ENCODE measurements at places on chromosomes 13 and 19.

DNA sequence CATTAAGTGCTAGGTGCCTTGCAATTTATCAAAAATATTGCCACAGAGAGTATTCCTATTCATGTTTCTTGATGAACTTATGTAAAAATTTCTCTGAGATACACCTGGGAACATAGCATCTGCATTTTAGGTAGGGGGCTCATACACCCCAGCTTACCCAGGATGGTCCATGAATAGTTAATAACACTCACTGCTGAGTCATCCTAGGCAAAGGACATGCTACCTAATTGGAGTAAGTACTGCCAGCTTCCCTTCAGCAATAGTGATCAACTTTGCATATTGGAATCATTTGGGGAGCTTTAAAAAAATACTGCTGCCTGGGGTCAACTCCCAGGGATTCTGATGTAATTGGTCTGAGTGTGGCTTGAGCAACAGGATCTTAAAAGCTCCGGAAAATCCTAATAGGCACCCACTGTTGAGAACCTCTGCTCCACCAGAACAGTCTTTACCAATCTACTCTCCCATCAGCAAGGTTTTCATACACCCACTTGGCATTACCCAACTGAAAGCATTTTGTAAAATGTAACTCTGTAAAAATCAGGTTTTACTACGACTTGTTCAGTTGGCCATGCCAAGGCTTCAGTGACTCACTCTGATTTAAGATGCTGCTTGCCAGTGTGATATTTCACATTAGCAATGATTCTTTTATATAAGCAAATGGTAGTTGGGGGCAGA is 67.2 kb upstream of the FNDC3A start:
- no peak for DNase-seq

GRCh38 chr13:76808927-76809326 is 77.3 kb downstream of the KCTD12 start:
- DNase-seq = no peak

DNA sequence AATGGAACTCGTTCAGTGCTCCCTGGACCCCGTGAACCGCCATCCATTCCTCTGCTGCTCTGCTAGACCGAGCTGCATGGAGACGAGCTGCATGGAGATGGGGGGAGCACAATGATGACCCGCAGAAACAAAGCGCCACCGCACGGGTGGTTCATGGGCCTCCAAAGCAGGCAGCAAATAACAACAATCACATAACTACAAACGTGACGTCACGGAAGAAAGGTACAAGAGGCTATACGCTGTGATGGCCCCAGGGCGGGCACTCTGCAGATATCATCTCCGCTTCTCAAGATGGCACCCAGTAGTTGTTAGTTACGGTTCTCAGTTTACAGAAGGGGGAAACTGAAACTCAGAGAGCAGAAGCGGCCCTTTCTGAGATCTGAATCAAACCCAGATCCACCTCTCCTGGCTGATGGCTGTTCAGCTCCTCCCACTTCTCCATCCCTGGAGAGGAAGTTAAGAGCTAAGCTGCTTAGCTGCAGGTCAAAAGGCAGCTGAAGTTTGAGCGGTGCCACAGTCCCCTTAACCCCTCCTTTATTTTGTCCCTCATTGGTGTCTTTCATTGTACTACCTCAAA is 1.7 kb downstream of the ATP13A1 start:
- DNase-seq = no peak

DNA sequence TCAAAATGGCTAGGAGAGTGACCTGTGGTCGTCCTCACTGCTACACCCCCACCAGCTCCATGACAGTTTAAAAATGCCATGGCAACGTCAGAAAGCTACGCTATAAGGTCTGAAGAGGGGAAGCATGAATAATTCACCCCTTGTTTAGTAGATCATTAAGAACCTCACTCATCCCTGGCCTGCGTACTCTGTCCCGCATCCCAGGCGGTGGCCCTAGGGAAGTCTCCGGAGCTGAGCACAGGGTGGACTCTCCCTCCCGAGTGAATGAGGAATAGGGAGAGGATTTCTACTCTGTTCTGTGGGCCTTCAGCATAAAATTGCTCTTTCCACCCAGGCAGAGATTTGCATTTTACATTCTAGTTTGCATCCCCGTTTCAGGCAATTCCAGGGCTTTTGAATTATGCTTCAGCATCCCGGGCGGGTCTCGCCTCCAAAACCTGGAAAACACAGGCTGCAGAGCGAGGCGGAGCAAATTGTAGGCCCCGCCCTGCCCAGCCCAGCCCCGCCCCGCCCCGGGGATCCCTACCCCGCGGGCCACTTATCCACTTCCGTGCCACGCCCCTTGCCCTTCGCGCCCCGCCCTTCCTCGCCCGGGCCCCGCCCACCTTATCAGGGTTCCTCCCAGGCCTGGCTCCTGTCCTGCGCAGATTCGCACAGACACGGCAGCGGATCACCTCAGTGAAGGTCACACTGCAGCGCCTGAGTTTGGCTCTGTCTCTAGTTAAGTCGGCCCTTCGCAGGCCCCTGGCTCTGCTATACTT is 7.5 kb upstream of the ZNF525 start:
- no peak for DNase-seq

DNA sequence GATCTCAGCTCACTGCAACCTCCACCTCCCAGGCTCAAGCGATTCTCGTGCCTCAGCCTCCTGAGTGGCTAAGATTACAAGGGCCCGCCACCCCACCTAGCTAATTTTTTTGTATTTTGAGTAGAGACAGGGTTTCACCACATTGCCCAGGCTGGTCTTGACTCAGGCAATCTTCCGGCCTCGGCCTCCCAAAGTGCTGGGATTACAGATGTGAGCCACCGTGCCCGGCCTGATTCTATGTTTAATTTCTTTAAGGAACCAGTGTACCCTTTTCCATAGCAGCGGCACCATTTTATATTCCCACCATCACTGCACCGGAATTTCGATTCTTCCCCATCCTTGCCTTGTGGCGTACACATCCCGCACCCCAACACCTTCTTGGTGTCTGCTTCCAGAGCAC is 17.7 kb upstream of the INSR start:
- no peak for DNase-seq

DNA sequence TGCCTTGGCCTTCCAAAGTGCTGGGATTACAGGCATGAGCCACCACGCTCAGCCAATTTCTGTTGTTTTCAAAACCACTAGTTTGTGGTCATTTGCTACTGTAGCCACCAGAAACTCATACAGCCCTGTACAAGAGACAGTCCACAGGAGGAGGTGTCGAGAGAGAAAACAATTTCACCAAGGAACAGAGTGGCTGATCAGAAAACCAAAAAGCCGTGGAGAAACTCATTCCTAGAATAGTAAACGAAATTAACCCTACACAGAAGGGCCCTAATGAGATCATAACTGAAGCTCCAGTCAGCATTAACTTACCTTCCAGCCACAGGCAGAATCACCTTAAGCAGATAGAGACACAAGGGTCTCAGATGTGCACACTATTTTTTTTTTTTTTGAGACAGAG is 3.8 kb upstream of the CCDC124 start:
- no peak for DNase-seq

- no peak for DNase-seq
Measured at GRCh38 chr13:20170921-20171320, 10.1 kb upstream of the GJA3 start.

DNA sequence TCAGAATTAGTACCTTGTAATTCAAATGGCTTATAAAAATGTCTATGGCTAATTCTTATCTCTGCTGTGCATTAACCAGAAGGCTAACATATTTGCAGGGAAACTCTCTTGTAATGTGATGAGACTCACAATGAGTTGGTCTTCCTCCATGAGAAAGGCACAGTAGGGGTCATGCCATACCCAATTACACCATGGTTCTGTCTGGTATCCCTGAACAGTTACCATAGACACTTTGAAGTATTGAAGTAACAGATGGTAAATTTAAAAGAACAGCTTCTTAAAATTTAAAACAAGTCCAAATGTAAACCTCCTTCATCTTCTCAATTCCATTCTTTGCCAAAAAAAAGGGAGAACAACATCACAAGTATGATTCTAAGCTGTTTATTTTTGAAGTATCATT is 22.6 kb upstream of the SLAIN1 start:
- no peak for DNase-seq

DNA sequence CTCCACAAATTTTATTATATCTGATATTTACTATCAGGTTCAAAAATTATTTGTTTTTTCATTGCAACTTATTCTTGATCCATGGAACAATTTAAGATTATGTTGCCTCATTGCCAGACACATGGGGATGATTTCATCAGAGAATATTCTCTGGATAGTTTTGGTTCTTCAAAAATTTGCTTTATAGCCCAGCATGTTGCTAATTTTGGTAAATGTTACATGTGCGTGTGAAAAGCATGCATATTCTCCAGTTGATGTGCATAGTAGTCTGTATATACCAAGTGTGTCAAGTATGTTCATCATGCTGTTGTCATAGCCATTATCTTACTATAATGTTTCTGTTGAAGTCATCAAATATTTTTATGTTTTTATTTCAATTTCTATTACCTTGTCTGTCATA is 122.3 kb downstream of the RFC3 start:
- no peak for DNase-seq

DNA sequence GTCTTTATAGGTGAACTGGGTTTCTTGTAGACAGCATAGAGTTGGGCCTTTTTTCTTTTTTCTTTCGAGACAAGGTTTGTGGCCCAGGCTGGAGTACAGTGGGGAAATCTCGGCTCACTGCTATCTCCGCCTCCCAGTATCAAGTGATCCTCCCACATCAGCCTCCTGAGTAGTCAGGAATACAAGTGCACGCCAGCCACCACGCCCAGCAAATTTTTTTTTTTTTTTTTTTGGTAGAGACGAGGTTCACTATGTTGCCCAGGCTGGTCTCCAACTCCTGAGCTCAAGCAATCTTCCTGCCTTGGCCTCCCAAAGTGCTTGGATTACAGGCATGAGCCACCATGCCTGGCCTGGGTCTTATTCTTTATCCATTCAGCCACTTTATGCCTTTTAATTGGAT is 5.1 kb upstream of the CALM3 start:
- no peak for DNase-seq

- no peak for DNase-seq
Measured at GRCh38 chr13:73952648-73953047, 181.6 kb downstream of the KLF12 start.

DNA sequence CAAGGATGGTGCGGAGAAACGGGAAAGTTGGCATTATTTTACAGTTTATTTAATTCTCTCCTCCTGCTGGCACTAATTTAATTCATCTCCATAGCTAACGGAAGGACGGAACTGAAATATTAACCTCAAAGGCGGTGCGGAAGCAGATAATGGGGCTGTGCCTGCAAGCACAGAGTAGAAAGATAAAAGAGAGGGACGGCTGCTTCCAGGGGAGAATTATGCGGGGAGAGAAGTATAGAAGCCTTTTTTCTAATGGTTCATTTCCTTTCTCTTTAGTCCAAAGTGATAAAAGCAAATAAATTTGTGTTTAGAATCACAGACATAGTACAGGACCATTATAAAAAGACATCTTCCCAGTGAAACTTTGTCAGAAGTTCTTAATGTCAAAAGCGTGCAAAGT is 34.5 kb upstream of the UQCRFS1 start:
- no peak for DNase-seq
